ENCODE measurements at places on chromosomes 7 and 10.

GRCh38 chr7:20684581-20684980 lies 69.1 kb downstream of the ABCB5 start:
- DNase-seq: no peak

DNA sequence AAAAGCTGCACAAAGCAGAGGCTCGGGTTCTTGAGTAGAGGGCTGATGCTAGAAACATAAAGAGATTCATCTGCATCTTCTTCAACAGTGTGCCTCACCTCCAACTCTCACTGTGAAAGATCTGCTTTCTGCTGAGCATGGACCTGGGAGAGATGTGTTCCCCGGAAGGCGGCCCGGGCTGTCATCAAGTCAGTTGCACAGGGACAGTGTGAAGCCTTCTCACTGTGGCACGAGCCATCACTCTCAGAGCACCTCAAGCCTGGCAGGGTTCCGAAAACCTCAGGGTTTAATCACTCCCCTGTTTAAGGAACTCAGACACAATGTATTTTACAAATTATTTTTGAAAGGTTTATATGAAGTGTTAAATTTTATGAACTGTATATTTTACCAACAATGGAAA lies 98.7 kb downstream of the RBM20 start:
- DNase-seq: no peak

GRCh38 chr7:110001254-110001938 lies 1089.5 kb upstream of the LRRN3 start:
- no peak for DNase-seq

DNA sequence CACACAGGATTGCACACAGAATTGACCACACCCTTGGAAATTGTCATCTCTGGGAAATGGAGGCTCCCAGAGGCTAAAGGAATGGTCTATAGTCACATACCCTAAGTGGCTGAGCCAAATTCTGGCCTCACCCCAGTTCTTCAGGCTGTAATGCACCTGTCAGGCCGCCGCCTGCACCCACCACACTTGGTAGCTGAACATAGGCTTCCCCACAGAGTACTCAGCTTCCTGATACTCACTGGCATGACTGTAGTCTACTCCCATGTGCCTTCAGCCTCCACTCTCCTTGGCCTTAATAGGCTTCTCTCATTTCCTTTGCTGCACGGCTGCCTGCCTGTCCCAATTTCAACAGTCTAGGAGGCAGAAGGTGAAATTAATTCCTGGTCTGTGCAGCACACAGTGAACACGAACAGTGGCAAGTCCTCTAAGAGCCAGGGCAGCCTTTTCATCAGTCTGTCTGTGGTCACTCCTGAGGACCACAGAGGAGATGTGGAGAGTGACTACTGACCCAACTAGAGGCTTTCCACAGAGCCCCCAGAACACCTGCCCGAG lies 42.5 kb downstream of the NUDCD3 start:
- no peak for DNase-seq

GRCh38 chr7:127290801-127291361 lies 38.1 kb upstream of the GRM8 start:
- no peak for DNase-seq

- DNase-seq: no peak
These were observed 595.0 kb downstream of the GRM8 start for GRCh38 chr7:126657599-126658358.

DNA sequence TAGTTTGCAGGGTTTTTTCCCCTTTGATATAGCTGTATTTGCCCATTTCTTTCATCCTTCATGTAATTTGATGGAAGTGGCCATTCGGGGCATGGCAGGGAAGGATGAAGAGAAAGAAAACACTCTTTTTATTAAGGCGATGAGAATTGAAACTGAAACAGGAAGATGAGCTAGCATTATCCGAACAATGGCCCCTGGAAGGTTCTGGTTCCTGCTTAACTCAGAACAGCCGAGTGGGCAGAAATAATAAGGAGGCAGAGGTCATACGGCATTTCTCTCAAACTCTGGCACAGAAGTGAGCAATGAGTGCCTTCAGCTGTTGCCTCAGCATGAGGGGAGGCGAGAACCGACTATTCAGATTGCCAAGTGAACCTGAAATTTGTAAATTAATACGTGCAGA lies 113.2 kb upstream of the MYO3A start:
- DNase-seq: no peak

- no peak for DNase-seq
These were observed 143.1 kb downstream of the BMPER start for GRCh38 chr7:34048445-34048844.

- DNase-seq: no peak
These were observed 152.6 kb downstream of the BMPER start for GRCh38 chr7:34057956-34058355.

DNA sequence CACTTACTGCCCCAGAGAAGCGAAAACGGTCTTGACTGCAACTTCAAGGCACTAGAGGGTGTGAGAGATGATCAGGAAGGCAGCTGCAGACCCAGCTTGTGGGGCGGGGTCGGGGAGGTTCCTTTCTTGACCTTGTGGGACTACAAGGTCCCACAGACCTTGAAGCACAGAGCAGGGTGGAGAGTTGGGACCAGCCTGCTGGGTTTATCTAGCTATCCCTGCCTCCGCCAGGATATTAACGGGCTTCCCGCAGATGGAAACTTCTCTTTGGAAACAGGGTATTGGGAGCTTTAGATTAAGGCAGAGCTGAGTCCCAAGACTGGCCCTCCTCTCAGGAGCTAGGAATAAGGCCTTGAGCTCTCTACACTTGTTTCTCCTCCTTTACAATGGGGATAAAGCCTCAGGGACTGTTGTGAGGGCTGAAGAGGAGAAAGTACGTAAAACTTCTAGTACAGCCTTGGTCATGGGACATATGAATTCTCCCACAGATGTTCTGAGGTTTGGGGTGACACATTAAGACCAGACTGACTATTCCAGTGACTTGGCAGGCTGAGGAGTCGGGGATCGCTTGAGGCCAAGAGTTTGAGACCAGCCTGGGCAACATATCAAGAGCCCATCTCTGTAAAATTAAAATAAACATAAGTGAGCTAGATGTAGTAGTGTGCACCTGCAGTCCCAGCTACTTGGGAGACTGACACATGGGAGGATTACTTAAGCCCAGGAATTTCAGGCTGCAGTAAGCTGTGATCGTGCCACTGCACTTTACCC lies 153.2 kb downstream of the CDH23 start:
- no peak for DNase-seq

DNA sequence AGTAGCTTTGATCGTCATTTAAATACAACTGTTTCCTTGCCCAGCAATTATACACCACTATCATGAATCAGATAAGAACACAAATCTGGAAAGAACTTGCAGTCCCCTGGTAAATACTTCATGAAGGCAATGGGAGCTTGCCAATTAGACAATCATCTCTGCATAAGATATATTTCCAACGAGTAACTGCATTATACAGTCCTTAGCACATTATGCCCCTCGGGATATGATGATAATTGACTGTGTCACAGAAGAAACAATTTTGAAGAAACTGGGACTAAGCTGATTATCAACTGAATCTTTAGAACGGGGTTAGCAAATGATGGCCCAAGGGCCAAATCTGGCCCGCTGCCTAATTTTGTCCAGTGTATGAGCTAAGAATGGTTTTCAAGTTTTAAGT lies 155.7 kb downstream of the TRIL start:
- no peak for DNase-seq

- DNase-seq: no peak
These were observed 111.3 kb upstream of the ASAH2 start for GRCh38 chr10:50362547-50363125.

DNA sequence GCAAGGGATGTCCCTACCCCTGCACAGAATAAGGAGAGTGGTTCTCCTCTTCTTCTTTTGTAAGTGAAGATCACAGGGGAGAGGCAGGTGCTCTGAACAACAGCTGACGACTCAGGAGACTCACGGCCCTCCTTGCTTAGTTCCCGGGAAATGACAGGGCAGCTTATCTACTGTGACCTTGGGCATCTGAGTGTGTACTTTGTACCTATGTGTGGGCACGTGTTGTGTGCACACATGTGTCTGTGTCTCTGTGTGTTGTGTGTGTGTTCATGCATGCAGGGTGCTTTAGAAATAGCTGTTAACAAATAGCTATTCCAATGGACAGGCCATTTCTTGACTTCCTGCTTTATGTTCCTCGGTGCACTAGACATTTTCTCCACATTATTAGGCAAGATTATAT lies 80.5 kb upstream of the NPS start:
- DNase-seq: no peak

- no peak for DNase-seq
These were observed 1.4 kb downstream of the ZNF282 start for GRCh38 chr7:149196705-149197171.

- DNase-seq: no peak
These were observed 28.8 kb upstream of the PRTFDC1 start for GRCh38 chr10:24981161-24981710.

DNA sequence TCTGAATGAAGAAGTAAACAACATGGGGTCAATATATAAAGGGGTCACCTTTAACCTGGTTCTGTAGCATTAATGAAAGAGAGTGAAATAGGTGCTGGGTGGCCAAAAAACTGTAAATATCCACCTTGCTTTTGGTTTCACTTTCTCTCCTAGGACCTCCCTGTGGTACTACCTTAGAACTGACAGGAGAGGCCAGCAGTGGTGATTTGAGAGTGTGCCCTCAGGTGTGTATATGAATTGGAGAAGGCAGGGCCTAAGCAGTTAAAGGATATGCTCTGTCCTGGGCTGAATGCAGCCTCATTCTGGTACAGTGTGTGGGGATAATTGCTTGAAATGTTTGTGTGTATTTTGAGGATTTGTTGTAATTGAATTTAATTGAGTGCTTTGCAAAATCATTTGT lies 62.0 kb downstream of the BBS9 start:
- no peak for DNase-seq

GRCh38 chr7:114988755-114989375 lies 67.0 kb downstream of the MDFIC start:
- DNase-seq: no peak

GRCh38 chr10:49844775-49845595 lies 82.9 kb upstream of the OGDHL start:
- DNase-seq: no peak

GRCh38 chr10:124568339-124568738 lies 106.7 kb downstream of the LHPP start:
- DNase-seq: no peak

GRCh38 chr10:6269953-6270867 lies 67.5 kb downstream of the PFKFB3 start:
- DNase-seq: no peak

Measured in kidney glomerular epithelial cell (primary cell).